COLO829 (cell line): ENCODE measurements at places on chromosomes 7 and 10.

DNA sequence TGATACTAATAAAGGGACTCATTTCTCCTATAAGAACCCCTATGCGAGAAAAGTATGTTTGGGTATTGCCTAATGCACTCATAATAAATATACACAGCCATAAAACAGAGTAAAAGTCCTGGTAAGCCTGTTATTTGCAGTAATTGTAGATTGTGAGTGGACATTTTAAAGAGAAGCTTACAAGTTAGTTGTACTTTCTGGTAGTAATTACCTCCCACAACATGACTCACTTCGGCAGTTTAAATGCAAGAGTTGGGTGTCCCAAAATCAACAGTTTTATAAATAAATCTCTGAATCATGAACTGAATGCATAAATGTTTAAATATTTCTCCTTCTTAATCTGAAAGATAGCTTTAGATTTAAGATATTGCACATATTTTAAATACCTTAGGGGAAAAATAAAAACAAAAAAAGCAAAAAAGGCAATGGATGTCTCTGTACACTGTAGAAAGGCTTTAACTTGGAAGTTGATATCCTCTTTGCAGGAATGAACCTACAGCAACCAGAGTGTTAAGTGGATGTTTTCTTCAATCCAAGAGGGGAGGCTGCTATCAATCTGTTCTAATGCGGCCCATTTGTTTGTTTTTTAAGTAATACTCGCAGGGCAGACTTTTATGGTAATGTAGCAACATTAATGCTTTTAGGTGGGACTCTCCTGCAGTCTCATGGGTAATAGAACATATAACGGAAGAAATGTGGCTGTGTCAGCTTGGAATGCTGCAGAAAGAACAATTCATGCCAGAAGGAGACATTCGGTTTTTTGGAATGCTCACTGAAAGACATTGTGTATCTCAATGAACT lies 57.3 kb upstream of the ZEB1 start:
- peak; percentile 13 for DNase-seq

GRCh38 chr7:2112261-2113198 lies 120.2 kb downstream of the MAD1L1 start:
- no peak for DNase-seq

- peak; percentile 69 for DNase-seq
Observed at GRCh38 chr7:46908770-46909169, 673.1 kb downstream of the TNS3 start.

DNA sequence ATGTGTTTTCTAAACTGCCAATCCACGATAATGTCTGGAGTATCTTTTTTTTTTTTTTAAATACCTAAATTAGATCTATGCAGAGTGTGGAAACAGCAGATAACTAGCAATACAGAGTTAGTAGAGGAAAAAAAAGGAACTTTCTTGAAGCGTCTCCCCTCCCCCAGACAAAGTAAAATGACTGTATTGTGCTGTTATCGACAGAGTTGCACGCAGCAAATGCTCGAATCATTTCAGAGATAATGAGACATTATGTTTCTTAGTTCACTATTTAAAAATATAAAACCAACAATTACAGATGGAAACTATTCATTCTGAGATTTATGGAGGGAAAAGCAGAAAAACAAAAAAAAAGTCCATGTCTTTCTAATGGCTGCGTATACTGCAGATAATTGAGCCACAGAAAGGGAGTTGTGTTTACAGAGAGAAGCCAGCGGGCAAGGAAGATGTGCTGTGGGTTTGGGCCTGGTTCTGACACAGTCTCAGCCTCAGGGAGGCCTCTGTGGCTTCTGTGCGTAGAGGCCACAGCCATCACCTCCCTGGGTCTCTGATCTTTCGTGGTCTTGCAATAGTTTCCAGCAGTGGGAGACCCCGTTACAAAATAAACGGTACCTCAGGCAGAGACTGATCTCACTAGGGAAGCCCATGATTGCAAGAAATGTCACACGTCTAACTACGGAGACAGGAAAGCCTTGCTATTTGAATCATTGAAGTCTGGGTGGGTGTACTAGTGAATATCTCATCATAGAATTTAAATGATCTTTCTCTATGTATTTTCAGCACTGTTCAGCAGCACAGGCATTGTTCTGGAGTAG lies 19.1 kb upstream of the KLF6 start:
- peak; percentile 41 for DNase-seq

GRCh38 chr10:77415313-77415960 lies 222.2 kb downstream of the KCNMA1 start:
- DNase-seq = no peak

DNA sequence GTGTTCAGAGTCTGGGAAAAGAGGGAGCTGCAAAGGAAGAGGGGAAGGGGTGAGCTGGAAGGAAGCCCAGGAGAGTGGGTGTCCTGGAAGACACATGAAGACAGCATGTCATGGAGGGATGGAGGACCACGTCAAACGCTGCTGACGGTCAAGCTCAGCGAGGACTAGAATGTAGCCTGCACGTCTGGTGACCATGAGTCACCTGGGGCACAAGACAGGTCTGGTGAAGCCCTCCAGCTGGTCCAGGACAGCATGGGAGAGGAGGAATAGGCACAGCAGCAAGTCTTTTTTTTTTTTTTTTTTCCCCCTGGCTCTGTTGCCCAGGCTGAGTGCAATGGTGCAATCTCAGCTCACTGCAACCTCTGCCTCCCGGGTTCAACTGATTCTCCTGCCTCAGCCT lies 19.6 kb upstream of the AMZ1 start:
- peak; percentile 41 for DNase-seq

DNA sequence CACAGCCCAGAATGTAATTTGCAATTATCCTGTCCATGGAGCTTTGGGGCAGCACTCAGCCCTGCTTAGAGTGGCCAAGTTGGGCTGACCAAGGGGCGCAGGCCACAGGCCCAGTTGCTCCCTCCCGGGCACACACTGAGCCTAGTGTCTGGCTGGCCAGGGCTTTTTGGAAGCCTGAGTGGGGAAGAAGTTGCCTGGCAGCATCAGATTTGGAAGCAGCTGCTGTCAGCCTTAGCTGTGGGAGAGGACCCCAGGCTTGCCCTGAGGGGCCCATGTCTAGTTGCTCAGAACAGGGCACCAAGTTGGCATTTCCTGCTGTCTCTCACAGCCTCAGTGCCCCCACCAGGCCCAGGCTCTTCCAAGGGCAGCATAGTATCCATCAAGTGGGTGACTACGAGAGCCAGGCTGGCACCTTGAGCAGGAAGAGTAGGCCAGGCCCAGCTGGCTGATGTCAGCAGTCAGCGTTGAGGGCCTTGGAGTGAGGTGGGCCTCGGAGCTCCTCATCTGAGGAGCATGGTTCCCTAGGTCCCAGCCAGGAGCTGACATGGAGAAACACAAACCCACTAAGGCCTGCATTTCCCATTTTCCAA lies 14.4 kb downstream of the ANTXRL start:
- DNase-seq = no peak

DNA sequence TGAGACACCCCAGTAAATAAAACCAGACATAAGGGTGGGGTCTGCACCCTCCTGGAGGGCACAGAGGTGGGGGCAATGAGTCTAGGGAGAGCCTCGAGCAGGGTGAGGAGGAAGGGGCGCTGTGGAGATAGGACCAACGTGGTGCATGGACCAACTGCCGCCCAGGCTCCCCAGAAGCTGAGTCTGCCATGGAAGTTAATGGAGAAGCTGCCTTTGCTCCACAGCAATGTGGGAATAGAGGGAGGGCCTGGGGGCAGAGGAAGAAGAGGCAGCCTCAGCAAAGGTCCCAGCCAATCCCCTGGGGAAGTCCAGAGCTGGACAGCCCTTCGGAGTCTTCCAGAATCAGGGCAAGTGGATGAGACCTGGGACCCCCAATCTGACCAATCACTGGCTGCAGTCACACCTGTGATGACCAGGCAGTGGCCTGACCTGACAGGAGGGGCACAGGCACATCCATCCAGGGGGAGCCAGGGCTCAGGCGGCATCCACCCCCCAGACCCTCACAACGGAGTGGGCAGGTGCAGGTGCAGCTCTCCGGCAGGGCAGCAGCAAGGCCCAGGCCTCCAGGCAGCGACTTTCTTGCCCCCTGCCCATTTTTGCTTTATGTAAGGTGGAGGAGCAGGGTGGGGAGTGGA lies 242.2 kb upstream of the PPP2R2D start:
- DNase-seq = no peak

DNA sequence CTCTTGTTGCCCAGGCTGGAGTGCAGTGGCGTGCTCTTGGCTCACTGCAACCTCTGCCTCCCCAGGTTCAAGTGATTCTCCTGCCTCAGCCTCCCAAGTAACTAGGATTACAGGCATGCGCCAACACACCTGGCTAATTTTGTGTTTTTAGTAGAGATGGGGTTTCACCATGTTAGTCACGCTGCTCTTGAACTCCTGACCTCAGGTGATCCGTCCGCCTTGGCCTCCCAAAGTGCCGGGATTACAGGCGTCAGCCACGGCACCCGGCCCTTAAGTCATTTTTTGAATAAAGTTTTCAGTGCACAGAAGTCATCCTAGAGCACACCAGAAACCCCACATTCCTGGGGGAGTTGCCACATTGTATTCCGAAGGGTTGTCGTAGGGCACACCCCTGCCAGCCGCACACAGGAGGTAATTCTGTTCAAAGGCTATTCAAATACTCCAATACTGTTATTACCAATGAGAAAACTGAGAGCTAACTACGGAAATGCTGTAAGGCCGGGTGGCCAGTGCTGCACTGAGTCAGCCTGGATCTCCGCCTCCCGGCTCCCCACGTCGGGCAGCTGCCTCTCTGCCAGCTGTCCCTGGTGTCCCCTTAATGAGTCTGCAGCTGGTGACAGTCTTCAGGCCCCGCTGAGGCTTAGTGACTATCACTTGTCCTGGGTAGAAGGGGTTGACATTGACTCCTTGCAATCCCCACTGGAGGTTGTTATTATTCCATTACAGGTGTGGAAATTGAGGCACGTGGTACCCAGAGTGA lies 8.6 kb upstream of the RFC2 start:
- DNase-seq = no peak

DNA sequence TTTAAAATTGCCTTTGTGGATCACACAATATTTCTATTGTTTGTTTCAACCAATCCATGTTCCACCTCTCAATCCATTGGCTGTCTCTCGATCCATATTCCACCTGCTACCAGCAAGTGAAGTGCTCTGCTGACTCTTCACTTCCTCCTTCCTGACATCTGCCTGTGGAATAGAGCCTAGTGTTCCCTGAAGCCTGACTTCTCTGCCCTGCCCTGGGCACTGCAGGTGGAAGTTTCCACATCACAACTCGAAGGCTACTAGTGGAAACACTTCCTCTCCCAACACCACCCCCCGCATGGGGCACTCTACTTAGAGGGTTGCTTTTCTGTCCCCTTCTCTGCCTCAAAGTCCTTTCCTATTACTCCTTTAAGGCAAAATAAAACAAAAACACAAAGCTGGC lies 563.8 kb upstream of the IGFBP3 start:
- no peak for DNase-seq

- no peak for DNase-seq
Observed at GRCh38 chr7:158581440-158582088, 6.1 kb downstream of the PTPRN2 start.
